ENCODE measurements at places on chromosomes 3 and 15. TPM values are rescaled to one million over a fixed set of nuclear protein-coding genes. Genes with fewer than 3 reads are reported as not detected.

The MED12L gene
- 1.5 TPM for total RNA-seq

The SLC12A8 gene
- 0.48 TPM for total RNA-seq

The GPR156 gene
- total RNA-seq: not detected

The MUSTN1 gene
- not detected for total RNA-seq

The CCR9 gene
- total RNA-seq: not detected

The NEDD4 gene
- total RNA-seq: 18.5 TPM

The NPAP1 gene
- total RNA-seq: not detected

The RNF7 gene
- 58.9 TPM for total RNA-seq

The PROK2 gene
- 0.44 TPM for total RNA-seq

The ANKRD34C gene
- total RNA-seq: not detected

The CPLX3 gene
- total RNA-seq: not detected

The CKMT1B gene
- total RNA-seq: 0.36 TPM

The KNG1 gene
- total RNA-seq: not detected

The KLF15 gene
- 0.40 TPM for total RNA-seq

The SERPINI1 gene
- 3.0 TPM for total RNA-seq

The RETNLB gene
- total RNA-seq: not detected

The SNX22 gene
- total RNA-seq: 0.68 TPM

The IDH3A gene
- total RNA-seq: 106 TPM

The CLEC3B gene
- not detected for total RNA-seq

The MINAR1 gene
- 0.31 TPM for total RNA-seq

The RPLP1 gene
- 2,620 TPM for total RNA-seq

The ZBED2 gene
- total RNA-seq: 610 TPM

The AHSG gene
- not detected for total RNA-seq

The ACY1 gene
- 53.1 TPM for total RNA-seq

The RPL29 gene
- total RNA-seq: 1,502 TPM

The NRG4 gene
- total RNA-seq: not detected

The MEGF11 gene
- total RNA-seq: not detected

The XRN1 gene
- 58.4 TPM for total RNA-seq

The NDUFAF3 gene
- total RNA-seq: 101 TPM

The STRIT1 gene
- not detected for total RNA-seq

The TIMP4 gene
- total RNA-seq: 0.36 TPM

The SAMMSON gene
- total RNA-seq: not detected

The PPP2R3A gene
- 0.33 TPM for total RNA-seq

The A4GNT gene
- not detected for total RNA-seq

The THAP10 gene
- total RNA-seq: 0.19 TPM

The PLAAT1 gene
- total RNA-seq: not detected

The PRRT3 gene
- total RNA-seq: 8.2 TPM

The FHIT gene
- total RNA-seq: 7.2 TPM

The BOC gene
- not detected for total RNA-seq

The AP3B2 gene
- not detected for total RNA-seq

The MELTF gene
- 6.0 TPM for total RNA-seq

The HHLA2 gene
- 0.86 TPM for total RNA-seq

The DUOX2 gene
- 0.02 TPM for total RNA-seq

The NR2F2 gene
- not detected for total RNA-seq

The SAMD7 gene
- not detected for total RNA-seq

The WDR76 gene
- 89.9 TPM for total RNA-seq

The SPESP1 gene
- total RNA-seq: 1.5 TPM

The ECE2 gene
- not detected for total RNA-seq

The TTLL13 gene
- 0.73 TPM for total RNA-seq

The BDH1 gene
- total RNA-seq: 86.6 TPM

The WDR73 gene
- 14.9 TPM for total RNA-seq

The LEO1 gene
- total RNA-seq: 28.3 TPM

The LRRC2 gene
- total RNA-seq: not detected

The TUSC7 gene
- total RNA-seq: not detected

The PAQR9 gene
- not detected for total RNA-seq

The COPB2 gene
- total RNA-seq: 104 TPM

Measured in activated CD4-positive, alpha-beta memory T cell treated with anti-CD3 and anti-CD28 coated beads for 36 hours (primary cell).